Amygdala (tissue), 56 donors: ENCODE measurements at places on chromosomes 2 and 18.

- no peak for DNase-seq
These were observed 94.9 kb downstream of the GBX2 start for GRCh38 chr2:236073246-236073645.

GRCh38 chr2:24855726-24856125, 62.5 kb downstream of the CENPO start:
- DNase-seq = no peak

DNA sequence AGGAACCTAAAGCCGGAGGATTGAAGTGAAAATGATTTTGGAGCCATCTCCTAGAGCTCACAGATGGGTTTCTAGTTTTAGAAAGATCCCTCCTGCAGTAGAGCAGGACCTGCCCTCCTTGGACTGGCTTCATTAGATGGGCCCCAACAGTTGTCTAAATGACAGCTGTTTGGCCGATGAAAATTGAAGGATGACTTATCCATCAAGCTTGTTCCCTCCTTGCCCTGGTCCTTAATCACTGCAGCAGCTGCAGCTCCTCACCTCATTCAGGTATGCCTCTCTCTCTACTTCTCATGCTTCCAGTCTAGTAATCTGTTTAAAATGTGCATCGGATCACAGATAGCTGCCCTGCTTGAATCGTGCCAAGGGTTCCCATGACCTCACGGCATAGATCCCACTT, 677.6 kb downstream of the BCL11A start:
- DNase-seq = no peak

DNA sequence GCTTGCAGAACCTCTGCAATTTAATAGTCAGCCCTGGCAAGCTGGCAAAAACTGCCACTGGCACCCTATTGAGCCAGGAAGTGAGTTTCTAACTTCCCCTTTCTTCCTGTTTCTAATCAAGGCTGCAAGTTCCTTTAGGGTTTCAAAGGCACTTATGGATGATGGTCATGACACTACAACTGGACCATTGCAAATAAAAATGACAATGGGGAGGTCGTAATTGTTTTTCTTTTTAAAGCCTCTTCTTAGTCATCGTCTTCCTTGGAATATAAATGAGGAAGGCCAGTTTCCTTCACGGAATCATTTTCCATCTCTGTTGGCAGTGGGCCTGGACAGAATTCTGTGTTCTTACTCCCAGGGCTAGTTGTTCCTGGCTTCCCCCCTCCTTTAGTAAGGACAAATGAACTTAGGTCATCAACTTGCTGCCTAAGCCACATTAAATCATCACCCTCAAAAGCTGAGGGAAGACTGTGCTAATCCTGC, 35.8 kb downstream of the SH3RF3 start:
- no peak for DNase-seq

DNA sequence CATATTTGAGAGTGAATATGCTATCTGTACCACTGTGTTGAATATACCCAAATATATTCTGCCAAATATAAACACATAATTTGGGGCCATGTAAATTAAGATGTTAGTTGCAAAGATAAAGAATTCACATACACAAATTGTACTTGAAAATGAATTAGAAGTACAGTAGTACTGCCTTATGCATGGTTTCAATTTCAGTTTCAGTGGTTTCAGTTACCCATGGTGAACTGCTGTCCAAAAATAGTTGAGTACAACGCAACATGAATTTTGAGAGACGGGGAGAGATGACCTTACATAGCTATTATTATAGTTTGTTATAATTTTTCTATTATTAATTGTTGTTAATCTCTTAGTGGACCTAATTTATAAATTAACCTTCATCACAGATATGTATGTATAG, 1313.0 kb upstream of the FAM98A start:
- no peak for DNase-seq

GRCh38 chr18:48217258-48218250, 191.6 kb downstream of the ZBTB7C start:
- DNase-seq = no peak

DNA sequence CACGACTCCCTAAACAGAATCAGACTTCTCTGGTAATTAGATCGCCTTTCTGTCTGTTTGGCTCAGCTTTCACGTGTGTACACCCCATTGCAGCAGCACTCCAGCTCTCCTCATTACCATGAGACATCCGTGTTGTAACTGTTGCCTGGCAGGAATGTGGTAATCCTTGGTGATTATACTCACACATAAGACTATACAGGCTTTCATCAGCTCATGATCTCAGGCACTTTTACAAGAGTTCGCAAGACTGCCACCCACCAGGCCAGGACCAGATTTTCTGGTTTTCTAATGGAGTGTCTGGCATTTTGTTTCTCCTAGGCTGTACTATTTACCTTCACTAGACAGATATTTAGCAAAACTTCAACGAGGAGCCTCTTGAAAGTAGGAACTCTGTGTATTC, 50.2 kb downstream of the ACVR1 start:
- no peak for DNase-seq

DNA sequence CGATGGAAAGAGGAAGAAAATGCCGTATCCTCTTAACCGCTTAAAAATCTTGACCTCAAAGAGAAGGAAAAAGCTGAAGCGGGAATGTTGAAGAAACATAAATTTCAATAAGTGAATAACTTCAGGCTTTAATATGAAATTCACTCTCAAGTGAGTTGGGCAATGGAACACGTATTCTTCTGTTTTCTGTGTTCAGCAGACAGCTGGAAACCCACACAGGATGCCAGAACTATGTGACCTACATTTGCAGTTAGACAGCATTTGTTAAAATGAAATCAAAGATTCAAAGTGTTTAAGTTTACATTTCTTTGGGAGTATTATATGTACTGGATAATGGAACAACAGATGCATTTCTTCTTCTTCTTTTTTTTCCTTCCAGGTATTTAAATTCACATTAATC, 80.5 kb upstream of the SPATS2L start:
- no peak for DNase-seq

DNA sequence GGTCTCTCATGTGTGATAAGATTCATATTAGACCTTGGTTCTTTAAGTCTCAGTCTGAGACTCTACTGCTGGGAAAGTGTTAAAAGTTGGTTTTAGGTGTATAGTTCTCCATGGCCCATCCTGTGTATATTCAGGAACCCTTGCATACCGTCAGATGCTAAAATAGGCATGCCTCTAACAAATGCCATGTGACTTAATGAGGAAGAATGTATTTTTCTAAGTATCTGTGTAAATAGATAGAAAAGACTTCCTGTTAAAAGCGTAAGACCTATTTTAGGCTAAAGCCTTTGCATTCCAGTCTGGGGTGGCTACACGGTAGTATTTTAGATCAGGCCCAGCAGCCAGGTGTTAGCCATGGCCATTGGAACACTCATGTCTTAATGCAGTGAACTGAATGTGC, 73.3 kb downstream of the RHBDD1 start:
- DNase-seq = no peak

GRCh38 chr2:67130531-67131256, 266.4 kb upstream of the ETAA1 start:
- no peak for DNase-seq

GRCh38 chr18:48531082-48531403, 7.8 kb upstream of the CTIF start:
- DNase-seq = no peak
